CD4-positive, alpha-beta T cell (primary cell): ENCODE measurements at places on chromosomes 5 and 9. TPM values are rescaled to one million over a fixed set of nuclear protein-coding genes. Genes with fewer than 3 reads are reported as not detected.

DNA sequence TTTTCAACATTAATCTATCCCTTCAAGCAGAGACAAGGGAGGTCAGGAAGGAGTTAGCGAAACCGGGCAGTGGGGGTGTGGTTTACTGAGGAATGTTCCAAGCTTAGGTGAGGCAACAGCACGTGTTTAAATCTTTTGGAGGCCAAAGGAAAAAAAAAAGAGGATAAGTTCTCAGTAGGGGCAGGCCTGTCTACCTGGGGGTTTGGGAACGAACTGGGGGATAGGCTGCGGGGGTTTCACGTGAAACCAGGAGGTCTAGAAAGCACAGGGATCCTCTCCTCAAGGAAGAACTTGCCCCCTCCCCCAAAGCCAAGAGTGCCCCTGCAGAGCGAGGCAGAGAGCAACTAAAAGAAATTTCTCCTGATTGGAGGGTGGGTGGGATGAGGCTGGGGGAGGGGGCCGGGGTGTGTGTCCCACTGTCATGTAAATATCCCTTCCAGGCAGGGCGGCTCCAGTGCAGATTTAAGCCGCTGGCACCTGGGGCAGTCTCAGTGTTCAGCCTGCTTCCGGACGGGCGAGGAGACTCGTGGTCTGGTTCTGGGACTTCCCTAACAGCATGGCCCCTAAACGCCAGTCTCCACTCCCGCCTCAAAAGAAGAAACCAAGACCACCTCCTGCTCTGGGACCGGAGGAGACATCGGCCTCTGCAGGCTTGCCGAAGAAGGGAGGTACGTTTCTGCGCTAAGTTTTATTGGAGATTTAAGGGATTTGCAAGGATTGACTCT, 5.5 kb upstream of the SET start:
- no peaks in the 10 kb centered on the region for H3K27me3 ChIP-seq
- peak overlapping the region; percentile 52 for H3K27ac ChIP-seq
- H3K4me3 ChIP-seq = peak overlapping the region; percentile 75
- no peak for DNase-seq
- H3K36me3 ChIP-seq = no peaks in the 10 kb centered on the region

DNA sequence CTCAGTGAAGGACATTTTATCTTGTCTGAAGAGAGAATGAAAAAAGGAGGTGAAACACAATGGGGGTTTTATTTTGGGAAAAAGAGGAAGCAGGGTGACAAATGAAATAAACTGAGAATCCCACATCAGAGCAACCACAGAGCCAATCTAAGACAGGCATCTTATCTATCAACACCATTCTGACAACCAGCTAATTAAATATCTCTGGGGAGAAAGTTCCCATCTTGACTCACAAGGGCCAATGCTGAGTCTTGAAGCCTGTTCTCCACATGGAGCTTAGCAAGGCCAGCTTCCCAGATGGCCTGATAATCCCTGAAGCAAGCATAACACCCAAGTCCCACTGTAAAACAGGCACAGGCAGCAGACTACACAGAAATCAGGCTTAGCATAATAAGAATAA, 30.4 kb downstream of the DPYSL3 start:
- H3K27me3 ChIP-seq = no peaks in the 10 kb centered on the region
- H3K27ac ChIP-seq = no peak overlapping the region
- H3K4me1 ChIP-seq = no peaks in the 10 kb centered on the region
- H3K4me3 ChIP-seq = no peak overlapping the region
- no peaks in the 10 kb centered on the region for H3K36me3 ChIP-seq

DNA sequence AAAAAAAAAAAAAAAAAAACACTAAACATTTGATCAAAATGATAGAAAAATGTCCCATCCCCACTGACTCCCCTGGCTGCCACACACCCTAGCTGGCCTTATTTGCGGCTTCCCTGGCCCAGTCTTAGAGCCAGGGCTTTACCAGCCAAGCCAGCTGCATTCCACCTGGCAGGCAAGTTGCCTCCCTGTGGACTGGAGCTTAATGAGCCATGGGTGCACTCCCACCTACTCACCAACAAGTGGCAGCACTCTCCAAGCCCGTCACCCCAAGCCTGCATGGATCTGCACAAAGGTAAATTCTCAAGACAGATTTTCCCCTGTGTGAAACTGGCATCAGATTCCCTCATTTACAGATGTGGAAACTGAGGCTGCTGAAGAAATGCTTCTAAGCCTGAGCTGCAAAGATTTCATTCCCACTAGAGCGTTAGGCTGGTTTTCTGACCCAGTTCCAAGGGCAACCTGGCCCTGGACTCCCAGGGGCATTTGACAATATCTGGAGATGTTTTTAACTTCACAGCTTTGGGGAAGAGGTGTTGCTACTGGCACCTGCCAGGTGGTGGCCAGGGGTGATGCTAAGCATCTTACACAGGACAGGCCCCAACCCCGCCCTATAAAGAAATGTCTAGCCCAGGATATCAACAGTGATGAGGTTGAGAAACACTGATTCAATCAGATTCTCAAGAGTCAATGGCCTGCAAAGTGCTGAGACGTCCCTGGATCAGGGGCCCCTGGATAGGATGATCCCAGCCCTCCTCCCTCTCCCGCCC, 21.9 kb upstream of the VDAC1 start:
- DNase-seq = peak; percentile 42
- no peak overlapping the region for H3K4me3 ChIP-seq
- no peaks in the 10 kb centered on the region for H3K4me1 ChIP-seq
- H3K27ac ChIP-seq = no peak overlapping the region
- H3K36me3 ChIP-seq = no peaks in the 10 kb centered on the region

- H3K36me3 ChIP-seq = no peaks in the 10 kb centered on the region
- no peak overlapping the region for H3K4me3 ChIP-seq
Measured at GRCh38 chr5:123647066-123647465, 135.1 kb downstream of the CSNK1G3 start.

DNA sequence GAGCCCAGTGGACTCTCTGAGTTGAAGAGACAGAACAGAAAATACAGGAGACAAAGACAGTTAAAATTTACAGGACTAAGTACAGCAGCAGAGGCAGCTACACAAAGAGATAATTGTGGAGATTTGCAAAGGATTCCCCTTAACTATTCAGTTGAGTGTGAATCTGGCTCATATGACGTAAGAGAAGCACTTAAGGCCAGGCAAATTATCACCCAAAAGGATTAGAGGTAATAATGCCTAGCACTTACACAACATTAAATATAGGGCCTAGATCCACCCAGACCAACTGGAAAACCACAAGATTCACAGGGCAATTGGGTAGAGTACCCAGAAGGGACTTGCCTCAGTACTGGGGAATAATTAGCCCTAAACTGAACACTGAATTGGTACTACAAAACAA, 41.3 kb downstream of the ADAMTS6 start:
- no peak overlapping the region for H3K27ac ChIP-seq
- H3K4me1 ChIP-seq = no peaks in the 10 kb centered on the region
- H3K36me3 ChIP-seq = no peaks in the 10 kb centered on the region
- no peak overlapping the region for H3K4me3 ChIP-seq
- no peak for DNase-seq

DNA sequence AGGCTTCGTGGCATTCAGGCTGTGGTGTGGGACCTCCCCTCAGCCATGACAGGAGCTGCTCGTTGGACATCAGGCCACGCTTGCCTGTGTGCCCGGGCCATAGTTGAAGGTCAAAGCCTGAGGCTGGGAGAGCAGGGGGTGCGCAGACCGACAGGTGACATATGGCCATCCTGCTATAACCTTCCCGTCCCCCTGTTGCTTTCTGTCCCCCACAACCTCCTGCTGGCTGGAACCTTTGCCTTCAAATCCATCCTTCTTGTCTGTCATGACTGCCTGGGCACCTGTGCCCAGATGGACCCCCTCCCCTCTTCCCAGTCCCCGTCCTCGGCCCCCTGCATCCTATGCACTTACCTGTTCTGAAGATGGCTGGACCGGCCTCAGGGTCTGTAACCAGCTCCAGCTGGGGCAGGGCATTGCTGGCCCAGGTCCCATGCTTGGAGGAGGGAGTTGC, 83.2 kb downstream of the WNK2 start:
- H3K4me1 ChIP-seq = peaks cover 21% of the 10 kb centered on the region
- no peaks in the 10 kb centered on the region for H3K27me3 ChIP-seq
- H3K4me3 ChIP-seq = no peak overlapping the region
- no peaks in the 10 kb centered on the region for H3K36me3 ChIP-seq
- no peak overlapping the region for H3K27ac ChIP-seq

GRCh38 chr5:55030676-55031369, 6.8 kb downstream of the GZMK start:
- H3K4me3 ChIP-seq = no peak overlapping the region
- H3K4me1 ChIP-seq = peaks cover 28% of the 10 kb centered on the region
- no peak for DNase-seq
- H3K36me3 ChIP-seq = no peaks in the 10 kb centered on the region

DNA sequence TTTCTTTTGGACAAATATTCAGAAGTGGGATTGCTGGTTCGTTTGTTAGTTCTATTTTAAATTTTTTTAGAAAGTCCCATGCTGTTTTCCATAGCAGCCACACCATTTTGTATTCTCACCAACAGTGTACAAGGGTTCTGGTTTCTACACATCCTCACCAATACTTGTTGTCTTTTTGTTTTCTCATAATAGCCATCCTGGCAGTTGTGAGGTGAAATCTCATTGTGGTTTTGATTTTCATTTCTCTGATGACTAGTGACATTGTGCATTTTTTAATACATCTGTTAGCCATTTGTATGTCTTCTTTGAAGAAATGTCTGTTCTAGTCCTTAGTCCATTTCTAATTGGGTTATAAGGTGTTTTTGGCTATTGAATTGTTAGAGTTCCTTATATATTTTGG, 214.3 kb downstream of the ARRDC3 start:
- no peaks in the 10 kb centered on the region for H3K27me3 ChIP-seq
- no peak overlapping the region for H3K27ac ChIP-seq
- no peak overlapping the region for H3K4me3 ChIP-seq

DNA sequence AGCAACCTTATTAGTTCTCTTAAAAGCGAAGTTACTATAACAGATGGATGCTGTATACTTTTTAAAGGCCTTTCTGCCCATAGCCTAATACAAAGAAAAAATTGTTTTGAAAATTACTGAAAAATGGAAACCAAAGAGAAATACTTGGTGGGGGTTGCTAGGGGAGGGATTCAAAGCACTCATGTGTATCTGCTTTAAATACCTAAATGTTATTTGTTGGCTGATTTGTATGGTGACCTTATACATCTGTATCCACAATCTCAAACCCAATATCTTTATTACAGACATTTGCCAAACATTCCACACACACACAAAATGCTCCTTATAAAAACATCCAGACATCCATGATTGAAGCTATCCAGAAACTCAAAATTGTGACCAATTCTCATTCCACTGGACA, 172.0 kb downstream of the ADAMTS12 start:
- no peaks in the 10 kb centered on the region for H3K27me3 ChIP-seq
- no peak for DNase-seq
- no peaks in the 10 kb centered on the region for H3K36me3 ChIP-seq
- H3K4me3 ChIP-seq = no peak overlapping the region
- H3K27ac ChIP-seq = no peak overlapping the region

- no peak overlapping the region for H3K4me3 ChIP-seq
- H3K27me3 ChIP-seq = no peaks in the 10 kb centered on the region
- DNase-seq = no peak
- no peak overlapping the region for H3K27ac ChIP-seq
Measured at GRCh38 chr5:81195335-81195929, 37.7 kb upstream of the CKMT2 start.

- H3K4me3 ChIP-seq = no peak overlapping the region
- H3K36me3 ChIP-seq = peaks cover 4% of the 10 kb centered on the region
- H3K4me1 ChIP-seq = peaks cover 18% of the 10 kb centered on the region
- DNase-seq = no peak
- no peaks in the 10 kb centered on the region for H3K27me3 ChIP-seq
Measured at GRCh38 chr5:139399501-139400121, 4.3 kb downstream of the SPATA24 start.

DNA sequence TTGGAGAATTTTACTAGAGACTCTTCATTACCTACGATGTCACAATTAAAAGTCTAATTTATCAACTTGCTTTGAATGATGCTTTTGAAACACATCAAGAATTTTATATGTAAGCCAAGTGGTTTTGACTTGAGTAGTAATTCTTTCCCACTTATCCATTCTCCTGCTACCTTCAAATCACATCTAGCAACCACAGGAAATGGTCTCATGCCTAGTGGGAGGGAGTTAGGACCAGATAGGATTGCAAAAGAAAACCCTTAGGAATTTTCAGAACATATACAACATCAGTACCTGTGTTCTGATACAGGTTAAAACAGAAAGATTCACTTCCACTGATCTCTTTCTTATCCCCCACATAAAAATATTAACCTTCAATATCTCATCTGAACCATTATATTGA, 260.4 kb downstream of the CWC27 start:
- H3K27me3 ChIP-seq = no peaks in the 10 kb centered on the region
- H3K4me1 ChIP-seq = peaks cover 4% of the 10 kb centered on the region
- no peaks in the 10 kb centered on the region for H3K36me3 ChIP-seq
- no peak overlapping the region for H3K4me3 ChIP-seq
- DNase-seq = no peak
- no peak overlapping the region for H3K27ac ChIP-seq

DNA sequence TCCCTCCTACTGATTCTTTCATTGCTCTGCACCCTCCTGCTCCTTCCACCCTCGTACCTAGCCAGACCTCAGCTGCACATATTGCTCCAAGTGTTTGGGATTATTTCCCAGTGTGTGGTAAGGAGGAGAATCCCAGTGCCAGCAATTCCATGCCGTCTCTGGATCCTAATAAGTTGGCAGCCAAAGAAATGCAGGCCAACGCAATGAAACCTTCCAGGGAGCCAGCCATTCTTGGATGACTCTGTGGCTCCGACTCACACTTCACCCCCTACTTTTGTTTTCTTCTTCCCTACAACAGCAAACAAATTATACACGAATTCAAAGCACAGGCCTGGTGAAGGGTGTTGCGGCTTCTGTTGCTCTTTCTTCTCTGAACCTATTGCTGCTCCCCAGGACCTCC, 82.5 kb upstream of the SLC1A3 start:
- H3K4me3 ChIP-seq = no peak overlapping the region
- no peak overlapping the region for H3K27ac ChIP-seq
- DNase-seq = no peak
- no peaks in the 10 kb centered on the region for H3K4me1 ChIP-seq
- H3K27me3 ChIP-seq = no peaks in the 10 kb centered on the region

- no peak overlapping the region for H3K27ac ChIP-seq
- H3K4me3 ChIP-seq = no peak overlapping the region
- H3K27me3 ChIP-seq = no peaks in the 10 kb centered on the region
- no peaks in the 10 kb centered on the region for H3K4me1 ChIP-seq
Measured at GRCh38 chr5:15612915-15613635, 113.1 kb downstream of the FBXL7 start.

GRCh38 chr9:37121881-37122280, 1.5 kb downstream of the ZCCHC7 start:
- DNase-seq = no peak
- H3K4me3 ChIP-seq = no peak overlapping the region
- no peak overlapping the region for H3K27ac ChIP-seq

- H3K27me3 ChIP-seq = peaks cover 6% of the 10 kb centered on the region
- no peak overlapping the region for H3K4me3 ChIP-seq
- DNase-seq = no peak
Measured at GRCh38 chr9:98370300-98370975, 115.0 kb upstream of the TBC1D2 start.

- no peak overlapping the region for H3K27ac ChIP-seq
- no peak for DNase-seq
- H3K4me3 ChIP-seq = no peak overlapping the region
- H3K36me3 ChIP-seq = no peaks in the 10 kb centered on the region
Measured at GRCh38 chr9:105459336-105459735, 11.5 kb downstream of the FSD1L start.

- no peak overlapping the region for H3K4me3 ChIP-seq
- H3K27me3 ChIP-seq = no peaks in the 10 kb centered on the region
- H3K36me3 ChIP-seq = no peaks in the 10 kb centered on the region
- H3K27ac ChIP-seq = no peak overlapping the region
- H3K4me1 ChIP-seq = no peaks in the 10 kb centered on the region
- DNase-seq = no peak
Measured at GRCh38 chr9:134286471-134287245, 39.6 kb upstream of the RXRA start.

The TEX48 gene
- total RNA-seq = not detected

The SLC23A1 gene
- total RNA-seq = not detected

The ADAMTSL1 gene
- not detected for total RNA-seq

The SLC25A48 gene
- total RNA-seq = not detected

The SLCO4C1 gene
- 0.11 TPM for total RNA-seq

The STPG3 gene
- total RNA-seq = not detected

The GLDC gene
- not detected for total RNA-seq
